AG04449 (cell line): ENCODE measurements at places on chromosomes 13 and 19.

GRCh38 chr13:25067064-25067463 is 28.9 kb upstream of the PABPC3 start:
- no peak for DNase-seq

GRCh38 chr19:51508059-51508733 is 6.6 kb upstream of the SIGLEC12 start:
- no peak for DNase-seq

- no peak for DNase-seq
Observed at GRCh38 chr13:51519771-51520216, 64.5 kb upstream of the WDFY2 start.

DNA sequence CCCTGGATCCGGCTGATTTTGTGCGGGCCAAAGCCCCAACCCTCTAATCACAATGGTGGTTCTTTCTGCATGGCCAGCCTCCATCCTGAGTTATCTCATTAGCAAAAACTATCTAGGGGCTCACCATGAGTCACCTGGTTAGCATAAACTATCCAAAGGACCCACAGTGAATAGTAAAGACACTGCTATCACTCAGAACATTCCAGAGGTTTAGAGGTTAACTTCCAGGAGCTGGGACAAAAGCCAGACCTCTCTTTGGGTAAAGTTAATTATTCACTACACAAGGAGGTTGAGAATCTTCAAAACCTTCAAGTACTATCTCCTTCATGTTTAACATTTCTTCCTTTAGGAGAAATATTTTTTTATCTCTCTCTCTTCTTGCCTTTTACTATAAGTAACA is 18.8 kb upstream of the PPP5C start:
- DNase-seq, result no peak

DNA sequence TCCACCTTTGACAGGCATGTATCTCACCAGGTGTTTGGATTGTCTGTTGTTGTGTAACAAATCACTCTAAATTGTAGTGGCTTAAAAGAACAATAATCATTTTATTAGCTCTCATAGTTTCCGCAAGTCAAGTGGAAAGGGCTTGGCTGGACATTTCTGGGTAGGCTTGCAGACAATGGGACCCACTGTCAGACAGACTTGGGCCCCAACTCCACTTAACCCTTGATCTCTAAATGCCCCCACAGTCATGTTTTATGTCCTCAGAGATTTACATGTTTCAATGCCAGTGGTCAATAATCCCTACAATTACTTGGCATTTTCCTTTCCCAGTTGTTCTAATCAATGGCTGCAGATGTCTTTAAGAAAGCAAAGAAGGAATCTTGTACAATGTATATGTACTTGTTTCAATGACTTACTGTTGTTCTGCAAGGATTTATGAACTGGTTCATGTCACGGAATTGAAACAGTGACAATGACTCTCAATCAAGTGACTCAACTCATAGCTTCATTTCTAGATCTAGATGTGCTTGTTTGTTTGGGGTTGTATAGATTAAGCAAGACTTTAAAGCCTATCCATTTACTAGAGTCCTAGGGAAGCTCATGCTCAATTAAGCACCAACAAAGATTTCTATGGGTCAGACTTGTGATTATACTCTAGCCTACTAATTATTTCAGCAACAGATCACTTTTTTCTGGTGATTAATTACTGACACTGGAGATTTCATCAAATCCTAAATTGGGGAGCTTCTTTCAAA is 510.1 kb upstream of the NBEA start:
- DNase-seq, result no peak

GRCh38 chr19:51824281-51825005 is 29.5 kb downstream of the FPR3 start:
- DNase-seq, result no peak

DNA sequence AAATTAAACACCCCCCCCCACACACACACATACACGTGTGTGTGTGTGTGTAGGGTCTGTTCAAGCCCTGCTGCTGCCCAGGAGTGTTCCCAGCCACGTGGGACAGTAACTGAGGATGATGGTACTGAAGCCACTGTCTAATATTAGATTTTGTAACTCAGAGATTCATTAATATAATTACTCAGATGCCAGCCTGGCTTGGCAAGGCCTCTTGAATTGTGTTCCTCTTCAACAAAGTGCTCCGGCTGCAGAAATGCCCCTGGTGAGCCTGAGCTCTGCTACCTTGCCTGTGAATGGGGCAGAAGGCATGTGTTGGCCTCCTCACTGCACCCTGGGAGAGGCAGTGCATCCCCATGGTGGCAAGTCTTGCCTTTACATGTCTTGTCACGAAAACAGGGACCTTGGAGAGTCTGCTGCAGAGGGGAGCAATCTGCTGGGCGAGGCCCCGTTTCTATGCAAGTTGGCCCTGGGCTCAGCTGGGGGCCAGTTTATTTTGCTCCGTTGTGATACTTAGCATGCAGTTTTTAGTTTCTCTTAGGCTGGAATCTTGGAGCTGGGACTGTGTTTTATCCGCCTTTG is 44.0 kb downstream of the NFIX start:
- DNase-seq, result no peak

DNA sequence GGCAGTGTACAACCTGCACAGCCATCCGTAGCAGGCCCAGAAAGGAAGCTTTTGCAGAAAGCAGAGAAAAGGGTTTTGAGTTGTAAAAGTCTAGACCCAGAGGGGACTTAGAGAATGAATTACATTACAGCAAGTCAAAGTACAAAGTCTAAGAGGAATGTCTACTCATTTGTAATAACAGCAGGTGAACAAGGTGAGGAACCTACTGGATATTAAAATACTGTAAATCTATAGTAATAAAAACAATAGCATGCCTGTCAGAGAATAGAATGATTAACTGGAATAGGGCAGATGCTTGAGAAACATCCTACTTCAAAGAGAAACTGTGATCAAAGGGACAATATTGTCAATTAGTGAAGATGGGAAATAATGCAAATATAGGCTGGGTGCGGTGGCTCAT is 18.3 kb upstream of the ZNF414 start:
- DNase-seq, result no peak

GRCh38 chr19:10998045-10998533 is 37.3 kb downstream of the SMARCA4 start:
- no peak for DNase-seq

DNA sequence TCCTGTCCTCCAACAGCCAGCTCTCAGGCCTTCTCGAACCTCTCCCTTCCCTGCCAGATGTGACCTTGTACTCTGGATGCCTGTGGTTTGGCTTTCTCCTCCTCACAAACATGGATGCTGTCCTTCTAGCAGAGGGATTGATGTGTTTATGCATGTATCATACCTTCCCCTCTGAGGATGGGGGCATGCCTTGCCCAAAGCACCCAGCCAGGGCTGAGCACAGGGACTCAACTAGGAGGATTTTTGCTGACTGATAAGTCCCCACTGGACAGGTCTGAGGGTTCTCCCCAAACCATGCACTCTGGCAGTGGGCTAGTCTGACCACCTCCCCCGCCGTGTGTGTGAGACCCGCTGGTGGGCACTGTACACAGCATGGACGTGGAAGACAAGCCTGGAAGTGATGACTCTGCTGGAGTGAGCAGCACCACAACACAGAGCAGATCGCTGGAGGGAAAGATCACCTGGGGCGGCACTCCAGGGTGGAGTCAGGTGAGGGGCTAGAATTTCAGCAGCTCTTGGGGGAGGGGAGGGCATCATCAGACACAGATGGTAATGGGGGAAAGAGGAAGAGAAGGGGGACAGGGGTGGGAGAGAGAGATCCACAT is 360.3 kb upstream of the ZNF507 start:
- DNase-seq, result no peak
